Stimulated activated CD8-positive, alpha-beta memory T cell treated with anti-CD3 and anti-CD28 coated beads, Interleukin-7, amount 100 ng/mL, for 1 hour (primary cell): ENCODE measurements at places on chromosomes 7 and 10.

DNA sequence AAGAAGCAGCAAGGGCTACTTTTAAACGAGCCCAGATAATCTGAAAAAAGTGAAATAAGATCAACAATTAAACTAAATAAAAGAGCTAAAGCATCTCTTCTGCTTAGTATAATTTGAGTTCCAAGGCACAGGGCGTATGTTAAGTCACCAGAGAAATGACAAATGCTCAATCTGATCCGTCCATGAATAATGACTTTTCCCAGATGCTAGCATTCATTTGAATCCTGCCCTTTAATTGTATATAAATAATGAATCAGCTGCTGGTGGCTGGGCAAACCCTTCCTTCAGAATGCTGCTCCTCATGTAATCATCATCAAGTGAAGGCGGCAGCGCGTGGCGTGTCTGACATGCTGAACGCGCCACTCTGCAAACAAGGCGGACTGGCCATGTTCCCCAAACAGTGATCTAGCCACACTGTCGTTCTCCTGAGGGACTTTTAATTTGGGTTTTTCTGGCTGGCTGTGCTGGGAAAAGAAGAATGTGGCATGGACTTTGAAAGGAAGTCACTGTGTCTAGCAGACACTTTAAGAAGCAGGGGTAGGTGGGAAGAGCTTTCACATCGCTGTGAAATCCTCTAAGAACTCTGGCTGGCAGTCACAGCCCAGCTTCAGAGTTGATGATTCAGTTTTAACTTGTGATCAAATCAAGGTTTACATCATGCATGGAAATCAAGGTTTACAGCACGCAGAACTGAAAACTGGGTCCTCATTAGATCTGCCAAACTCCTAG, 70.7 kb downstream of the BEND7 start:
- no peak for DNase-seq

DNA sequence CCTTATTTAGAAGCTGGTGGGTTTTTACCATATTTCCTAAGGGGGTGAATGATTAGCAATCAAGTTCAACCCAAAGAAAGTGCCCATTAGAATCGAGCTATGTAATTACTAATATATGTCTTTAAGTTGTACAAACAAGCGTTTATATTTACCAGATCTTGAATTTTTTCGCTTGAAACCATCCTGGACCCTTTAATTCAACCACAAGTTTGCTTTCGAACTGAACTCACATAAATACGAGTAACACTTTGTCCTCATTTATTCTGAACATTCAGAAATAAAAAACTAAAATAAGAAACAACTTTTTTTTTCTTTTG, 1.5 kb downstream of the SRI start:
- DNase-seq = no peak

- DNase-seq = no peak
Measured at GRCh38 chr10:91034042-91034441, 113.2 kb upstream of the ANKRD1 start.

- no peak for DNase-seq
Measured at GRCh38 chr7:155164316-155164715, 94.2 kb downstream of the HTR5A start.

DNA sequence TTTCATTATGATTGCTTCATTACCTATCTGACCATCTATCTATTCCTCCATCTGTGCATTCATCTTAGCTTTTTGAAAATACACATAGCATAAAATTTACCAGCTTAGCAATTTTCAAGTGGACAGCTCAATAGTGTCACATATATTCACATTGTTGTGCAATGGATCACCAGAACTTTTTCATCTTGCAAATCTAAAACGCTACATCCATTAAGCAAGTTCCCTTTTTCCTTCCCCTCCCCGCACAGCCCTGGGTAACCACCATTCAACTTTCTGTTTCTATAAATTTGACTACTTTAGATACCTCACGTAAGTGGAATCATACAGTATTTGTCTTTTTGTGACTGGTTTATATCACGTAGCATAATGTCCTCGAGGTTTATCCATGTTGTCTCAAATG, 78.0 kb upstream of the ADRB1 start:
- no peak for DNase-seq

DNA sequence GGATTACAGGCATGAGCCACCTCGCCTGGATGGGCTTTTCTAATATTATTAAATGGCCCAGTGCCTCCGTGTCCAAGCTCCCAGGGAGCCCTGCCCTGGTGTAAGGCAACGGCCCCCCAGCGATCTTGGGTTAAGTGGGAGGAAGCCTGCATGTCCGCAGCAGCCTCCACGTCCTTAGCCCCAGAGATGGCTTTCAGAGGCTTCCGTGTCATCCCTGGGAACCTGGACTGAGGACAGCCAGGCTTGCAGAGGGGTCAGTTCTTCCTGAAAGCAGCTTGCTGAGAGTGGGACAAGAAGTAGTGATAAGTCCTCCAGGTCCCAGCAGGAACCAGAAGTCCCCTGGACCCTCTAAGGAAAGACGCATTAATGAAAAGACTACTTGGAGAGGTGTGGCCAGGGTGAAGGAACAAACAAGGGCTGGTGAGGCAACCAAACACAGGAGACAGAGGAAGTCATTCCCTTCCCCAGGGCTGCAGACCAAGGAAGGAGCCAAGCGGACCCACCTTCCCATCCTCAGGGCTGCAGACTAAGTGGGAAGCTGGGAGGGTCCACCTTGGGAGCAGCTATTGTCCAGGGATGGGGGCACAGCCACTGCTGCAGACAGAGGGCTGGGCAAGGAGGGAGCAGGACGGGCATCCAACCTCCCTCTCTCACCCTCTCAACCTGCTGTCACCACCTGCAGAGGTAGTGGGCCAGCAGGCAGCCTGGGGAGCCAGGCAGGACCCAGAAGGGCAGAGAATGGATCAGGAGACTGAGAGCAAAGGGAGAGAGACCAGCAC, 13.0 kb upstream of the INSIG1 start:
- no peak for DNase-seq

- no peak for DNase-seq
Measured at GRCh38 chr7:93161181-93161762, 13.1 kb upstream of the SAMD9L start.

DNA sequence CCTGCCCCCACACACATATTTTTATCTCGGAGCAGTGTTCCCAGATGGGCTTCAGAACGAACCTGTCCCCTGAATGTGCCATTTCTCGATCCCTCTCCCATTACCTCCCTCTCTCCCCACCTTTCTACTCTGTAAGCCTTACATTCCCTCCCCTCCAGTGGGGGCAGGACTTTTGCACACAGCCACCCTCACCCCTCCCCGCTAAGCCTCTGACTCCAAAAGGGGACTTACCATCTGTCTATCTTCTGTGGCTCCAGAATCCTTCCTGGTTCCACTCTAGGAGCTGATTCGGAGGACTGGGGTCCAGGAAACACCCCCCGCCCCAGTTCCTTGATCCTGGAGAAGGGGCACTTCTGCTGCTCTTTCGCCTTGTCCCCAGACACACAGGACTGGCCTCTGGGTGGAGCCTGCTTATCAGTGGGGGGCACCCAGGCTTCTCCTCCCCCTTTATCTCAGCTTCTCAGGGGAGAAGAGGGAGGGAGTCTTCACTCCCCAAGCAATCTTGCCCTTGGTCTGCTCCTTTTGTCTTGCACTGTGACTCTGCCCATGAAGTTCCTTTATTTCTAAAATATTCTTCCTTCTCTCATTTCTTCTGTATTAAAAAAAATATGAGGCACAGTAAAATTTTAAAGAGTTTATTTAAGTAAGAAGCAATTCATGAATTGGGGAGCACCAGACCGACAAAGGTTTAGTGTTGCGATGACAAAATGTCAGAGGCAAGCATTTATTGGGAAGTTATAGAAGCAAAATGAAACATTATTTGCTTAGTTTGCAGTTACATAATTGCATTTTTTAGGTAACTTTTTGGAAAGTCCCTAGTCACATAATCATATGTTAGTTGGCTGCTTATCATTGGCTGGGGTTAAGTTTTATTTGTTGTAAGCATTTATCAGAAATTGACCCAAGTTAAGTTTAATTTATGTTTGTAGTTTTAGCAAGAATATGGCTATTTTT, at the start of gene KEL:
Gene KEL, minus strand, starts transcription at position 391 of the 954 bp plus-strand sequence. Its CDS starts 157 bp downstream, at position 234.
- no peak for DNase-seq

- no peak for DNase-seq
Measured at GRCh38 chr10:67776371-67776770, 61.6 kb downstream of the DNAJC12 start.

DNA sequence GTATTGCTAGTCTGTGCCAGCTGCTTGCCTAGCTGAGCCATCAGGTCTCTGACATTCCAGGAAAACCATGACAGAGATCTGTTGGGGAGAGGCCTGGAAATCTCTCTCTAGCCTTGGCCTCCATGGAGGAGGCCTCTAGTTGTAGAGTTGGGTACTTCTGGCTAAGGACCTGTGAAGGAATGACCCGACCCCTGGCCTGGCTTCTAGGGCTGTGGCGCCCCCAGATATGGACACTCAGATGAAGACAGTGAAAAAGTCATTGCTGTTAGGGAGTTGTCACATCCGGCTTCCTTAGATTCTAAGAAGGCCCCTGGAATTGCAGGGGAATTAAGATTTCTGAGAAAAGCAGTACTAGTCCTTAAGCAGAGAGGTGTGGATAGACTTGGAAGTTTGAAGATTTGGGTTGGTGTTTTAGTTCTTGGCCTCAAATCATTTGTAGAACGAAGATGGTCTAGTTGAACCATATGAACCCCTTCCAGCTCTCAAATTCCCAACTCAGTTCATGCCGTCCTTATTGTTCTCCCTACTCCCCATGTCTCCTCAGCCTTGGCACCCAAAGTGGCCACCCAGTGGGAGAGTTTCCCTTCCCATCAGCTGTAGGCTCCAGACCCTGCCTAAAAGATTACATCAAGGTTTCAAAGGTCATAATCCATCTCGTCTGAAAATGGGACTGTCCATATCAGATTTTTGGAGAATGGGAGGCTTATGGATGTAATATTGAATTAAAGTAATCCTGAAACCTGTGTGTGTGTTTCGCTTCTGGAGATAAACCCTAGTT, 7.0 kb downstream of the HHEX start:
- DNase-seq = no peak

- DNase-seq = no peak
Measured at GRCh38 chr7:28060371-28060950, 120.1 kb downstream of the JAZF1 start.

- DNase-seq = no peak
Measured at GRCh38 chr7:124457841-124458240, 307.8 kb downstream of the GPR37 start.

GRCh38 chr7:93646538-93646937, 72.0 kb upstream of the CALCR start:
- no peak for DNase-seq

GRCh38 chr10:94403380-94404213, 1.3 kb downstream of the TBC1D12 start:
- no peak for DNase-seq

- DNase-seq = no peak
Measured at GRCh38 chr10:91555455-91555854, 77.4 kb downstream of the PPP1R3C start.

- DNase-seq = no peak
Measured at GRCh38 chr7:107726356-107727130, 17.4 kb upstream of the CBLL1 start.

- DNase-seq = no peak
Measured at GRCh38 chr10:49220031-49220430, 31.8 kb upstream of the TMEM273 start.

- DNase-seq = no peak
Measured at GRCh38 chr10:132463333-132464255, 66.6 kb downstream of the PWWP2B start.

- DNase-seq = no peak
Measured at GRCh38 chr10:94355841-94356240, 6.9 kb downstream of the NOC3L start.

GRCh38 chr10:100175875-100176274, 10.0 kb downstream of the ERLIN1 start:
- DNase-seq = no peak
